ENCODE measurements at places on chromosomes 5 and 9. TPM values are rescaled to one million over a fixed set of nuclear protein-coding genes. Genes with fewer than 3 reads are reported as not detected.
A peak's percentile ranks its signal among the peaks of the same experiment; 100 is the strongest.

Gene DMRTA1
- not detected for total RNA-seq

Gene SOHLH1
- not detected for total RNA-seq

Gene SPINK7
- total RNA-seq = not detected

GRCh38 chr5:132369474-132370180 lies at the start of gene SLC22A5:
TSS of gene SLC22A5 (plus strand) at chr5:132369710. CDS start at chr5:132369973, 263 bp downstream.
- peak; percentile 72 for DNase-seq

DNA sequence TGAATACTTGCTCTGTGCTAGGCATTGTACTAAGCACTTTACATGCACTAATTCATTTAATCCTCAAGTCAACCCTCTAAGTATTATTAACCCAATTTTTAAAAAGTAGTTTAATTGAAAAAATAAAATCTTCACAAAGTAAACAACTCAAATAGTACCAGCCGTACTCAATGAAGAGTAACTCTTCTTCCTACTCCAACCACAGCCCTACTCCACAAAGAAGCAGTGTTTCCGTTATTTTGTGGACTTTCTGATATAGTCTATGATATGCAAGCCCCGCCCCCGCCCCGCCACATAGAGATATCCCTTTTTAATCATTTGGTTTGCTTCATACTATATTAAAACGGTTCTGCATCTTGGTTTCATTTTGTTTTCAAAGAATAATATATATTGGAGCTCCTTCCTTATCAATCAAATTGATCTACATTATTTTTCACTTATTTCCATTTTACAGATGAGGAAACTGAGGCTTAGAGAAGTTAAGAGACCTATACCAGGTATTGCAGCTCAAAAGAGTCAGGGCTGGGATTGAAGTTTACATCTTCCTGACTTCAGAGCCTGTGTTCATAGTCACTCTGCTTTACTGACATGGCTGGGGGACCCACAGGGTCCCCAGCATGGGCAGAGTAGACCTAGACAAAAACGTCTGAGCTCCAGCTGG lies 78.6 kb downstream of the PCDH1 start:
- no peak for DNase-seq

- no peak for DNase-seq
These were observed 877 bp upstream of the SCGB3A1 start for GRCh38 chr5:180592176-180592575.

DNA sequence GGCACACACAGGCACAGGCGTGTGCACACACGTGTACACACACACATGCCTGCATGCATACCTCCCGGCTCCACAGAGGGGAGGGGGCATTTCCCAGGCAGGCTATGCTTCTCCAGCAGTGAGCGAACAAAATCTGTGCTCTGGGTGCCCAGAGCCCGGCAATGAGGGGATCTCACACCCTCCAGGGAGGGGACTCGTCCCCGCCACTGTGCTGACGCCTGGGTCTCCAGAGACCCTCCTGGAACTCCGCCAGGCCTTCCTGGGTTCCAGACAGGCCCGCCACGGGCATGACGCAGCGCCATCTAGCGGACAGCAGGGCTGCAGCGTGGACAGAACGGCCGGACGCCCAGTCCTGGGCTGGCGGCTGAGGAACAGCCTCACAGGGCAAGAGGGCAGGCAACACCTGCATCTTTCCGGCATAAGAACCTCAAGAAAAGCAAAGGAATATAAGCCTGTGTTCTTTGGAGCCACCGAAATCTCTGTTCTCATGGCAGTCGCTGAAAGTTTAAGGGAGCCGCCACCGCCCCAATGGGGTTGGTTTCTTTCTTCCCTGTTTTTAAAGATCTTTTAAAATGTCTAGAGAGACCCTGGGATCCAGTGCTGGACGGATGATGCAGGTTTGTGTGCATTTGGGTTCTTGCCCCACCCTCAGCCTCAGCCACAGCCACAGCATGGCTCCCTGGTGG lies 135.6 kb upstream of the PPP1R26 start:
- DNase-seq = peak; percentile 54

DNA sequence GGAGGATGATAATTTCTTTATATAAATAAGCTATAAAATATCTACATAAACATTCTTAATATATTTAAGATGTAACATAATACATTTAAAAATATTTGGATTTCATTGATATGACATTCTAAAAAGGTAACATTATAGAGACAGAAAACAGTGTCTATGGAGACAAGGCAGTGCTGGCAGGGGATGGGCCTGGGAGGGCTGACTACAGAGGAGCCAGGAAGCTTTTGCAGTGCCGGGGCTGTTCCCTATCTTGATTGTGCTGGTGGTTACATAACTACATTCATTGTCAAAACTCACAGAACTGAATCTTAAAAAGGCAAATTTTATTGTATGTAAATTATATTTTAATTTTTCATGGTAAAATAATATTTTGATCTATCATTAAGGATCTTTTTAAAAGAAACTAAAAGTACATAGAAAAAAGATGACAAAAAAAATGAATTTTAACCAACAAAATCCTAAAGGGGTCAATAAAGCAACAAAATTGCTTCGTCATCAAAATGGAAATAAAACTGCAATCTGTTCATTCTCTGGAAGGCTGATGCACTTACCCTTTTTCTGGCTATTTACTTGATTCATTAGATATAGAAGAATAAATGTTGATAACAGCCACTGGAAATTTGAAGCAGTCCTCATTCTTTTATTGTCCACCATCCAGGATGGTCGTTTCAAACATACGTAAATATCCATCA lies 26.3 kb downstream of the LIFR start:
- DNase-seq = no peak

- DNase-seq = no peak
These were observed 236.7 kb downstream of the CDH18 start for GRCh38 chr5:19751326-19751725.

DNA sequence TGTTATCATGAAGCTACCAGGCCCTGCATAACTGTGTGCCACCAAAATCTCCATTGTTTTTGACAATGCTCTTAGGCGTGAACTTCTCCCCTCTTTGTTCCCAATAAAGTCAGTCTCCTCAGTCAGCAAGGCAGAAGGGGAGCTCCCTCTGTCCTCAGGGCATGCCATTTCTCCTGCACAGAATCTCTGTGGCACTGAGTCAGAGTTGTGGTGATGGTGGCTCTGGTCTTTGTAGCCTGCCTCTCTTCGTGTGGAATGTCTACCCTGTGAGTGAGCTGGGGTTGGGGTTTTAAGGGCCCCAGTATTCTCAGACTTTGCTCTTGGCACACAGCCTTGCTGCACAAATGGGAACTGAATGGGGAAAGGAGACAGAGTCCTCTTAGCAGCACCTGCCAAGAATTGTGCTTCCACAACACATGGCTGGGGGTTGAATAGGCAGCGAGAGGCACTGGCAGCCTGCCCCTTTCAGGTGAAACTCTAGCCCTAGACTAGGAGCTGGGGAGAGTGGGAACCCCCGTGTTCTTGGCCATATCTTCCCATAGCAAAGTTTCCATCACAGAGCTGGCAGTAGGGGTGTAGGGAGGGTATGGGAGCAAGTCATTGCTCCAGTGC lies 146.6 kb downstream of the SH3GL2 start:
- no peak for DNase-seq

DNA sequence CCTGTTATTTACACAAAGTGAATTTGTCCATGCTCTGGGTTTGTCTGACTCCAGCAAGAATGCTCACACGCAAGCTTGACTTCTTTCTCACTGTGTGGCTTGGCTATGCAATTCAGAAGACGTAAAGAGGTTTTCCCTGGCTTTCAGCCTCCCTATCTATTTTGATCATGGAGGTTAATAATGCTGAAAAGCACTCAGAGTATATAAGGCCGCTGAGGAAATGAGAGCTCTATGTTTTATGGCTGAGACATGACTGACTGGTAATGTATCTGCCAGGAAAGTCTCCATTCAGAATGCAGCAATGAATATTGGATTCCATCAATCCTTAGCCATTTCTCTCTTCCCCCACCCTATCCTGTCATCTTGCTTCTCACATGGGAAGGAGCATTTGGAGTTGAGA lies 417.3 kb downstream of the DMAC1 start:
- DNase-seq = no peak

GRCh38 chr9:72410214-72410613 lies 45.2 kb upstream of the ZFAND5 start:
- DNase-seq = no peak

All from activated naive CD4-positive, alpha-beta T cell treated with anti-CD3 and anti-CD28 coated beads for 36 hours (primary cell).